SHP77 (cell line): ENCODE measurements at places on chromosomes 12 and 14.

DNA sequence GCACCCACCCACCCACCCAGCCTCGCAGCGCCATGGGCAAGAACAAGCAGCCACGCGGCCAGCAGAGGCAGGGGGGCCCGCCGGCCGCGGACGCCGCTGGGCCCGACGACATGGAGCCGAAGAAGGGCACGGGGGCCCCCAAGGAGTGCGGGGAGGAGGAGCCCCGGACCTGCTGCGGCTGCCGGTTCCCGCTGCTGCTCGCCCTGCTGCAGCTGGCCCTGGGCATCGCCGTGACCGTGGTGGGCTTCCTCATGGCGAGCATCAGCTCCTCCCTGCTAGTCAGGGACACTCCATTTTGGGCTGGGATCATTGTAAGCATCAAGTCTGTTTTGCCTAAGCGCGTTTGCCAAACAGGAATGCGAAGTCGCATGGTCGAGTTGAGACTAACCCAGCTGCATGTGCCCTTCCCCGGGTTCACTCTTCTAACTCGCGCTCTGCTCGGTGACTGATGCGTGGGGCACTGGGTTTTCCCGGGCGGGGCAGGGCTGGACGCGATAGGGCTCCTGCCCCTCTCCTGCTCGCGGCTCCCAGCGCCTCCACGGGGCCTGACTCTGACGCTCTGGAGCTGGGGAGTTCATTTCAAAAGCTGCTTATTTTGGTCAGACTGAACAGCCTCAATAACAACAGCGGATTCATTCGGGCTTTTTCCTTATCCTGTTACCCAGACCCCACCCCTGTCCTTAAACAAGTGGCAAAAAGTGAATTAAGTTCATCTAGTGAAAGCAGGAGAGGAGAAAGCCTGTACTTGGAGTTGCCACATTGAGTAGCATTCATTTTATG lies 458 bp downstream of the SSPN start:
- DNase-seq = no peak

- DNase-seq = no peak
Observed at GRCh38 chr12:112031472-112031871, 18.2 kb downstream of the ERP29 start.

DNA sequence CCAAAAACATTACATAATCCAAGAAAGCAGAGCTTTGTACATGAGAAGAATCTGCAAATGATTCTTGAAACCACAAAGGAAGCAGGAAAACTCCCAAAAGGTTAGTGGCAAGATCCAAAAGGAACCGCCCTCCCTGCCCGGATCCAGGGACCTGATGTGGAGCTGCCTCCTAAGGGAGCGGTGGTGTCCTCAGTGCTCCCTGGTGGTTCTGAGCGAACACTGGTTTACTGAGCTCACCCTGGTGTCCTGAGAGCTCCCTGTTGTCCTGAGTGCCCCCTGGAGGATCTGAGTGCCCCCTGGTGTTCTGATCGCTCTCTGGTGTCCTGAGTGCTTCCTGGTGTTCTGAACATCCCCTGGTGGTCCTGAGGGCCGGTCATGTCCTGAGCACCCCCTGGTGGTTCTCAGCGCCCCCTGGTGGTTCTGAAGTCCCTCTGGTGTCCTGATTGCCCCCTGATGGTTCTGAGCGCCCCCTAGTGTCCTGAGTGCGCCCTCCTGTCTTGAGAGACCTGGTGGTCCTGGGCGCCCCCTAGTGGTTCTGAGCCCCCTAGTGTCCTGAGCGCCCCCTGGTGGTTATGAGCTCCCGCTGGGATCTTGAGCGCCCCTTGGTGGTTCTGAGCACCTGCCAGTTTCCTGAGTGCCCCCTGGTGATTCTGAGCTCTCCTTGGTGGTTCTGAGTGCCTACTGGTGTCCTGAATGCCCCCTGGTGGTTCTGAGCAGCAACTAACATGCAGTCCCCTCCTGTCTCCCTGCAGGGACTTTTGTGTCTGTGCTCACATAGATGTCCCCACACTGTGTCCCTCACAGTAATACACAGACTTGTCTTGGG lies 891.1 kb downstream of the TMEM121 start:
- peak; percentile 21 for DNase-seq

- DNase-seq = no peak
Observed at GRCh38 chr14:62117010-62117750, 355.0 kb downstream of the SNAPC1 start.

GRCh38 chr14:74202113-74202512 lies 37.1 kb upstream of the VSX2 start:
- DNase-seq = no peak

GRCh38 chr12:8553088-8553627 lies 12.5 kb upstream of the CLEC4E start:
- DNase-seq = no peak
